Omental fat pad (tissue), 4 donors: ENCODE measurements at places on chromosomes 4 and X.

- DNase-seq = no peak
Measured at GRCh38 chr4:101299899-101300540, 47.3 kb downstream of the PPP3CA start.

DNA sequence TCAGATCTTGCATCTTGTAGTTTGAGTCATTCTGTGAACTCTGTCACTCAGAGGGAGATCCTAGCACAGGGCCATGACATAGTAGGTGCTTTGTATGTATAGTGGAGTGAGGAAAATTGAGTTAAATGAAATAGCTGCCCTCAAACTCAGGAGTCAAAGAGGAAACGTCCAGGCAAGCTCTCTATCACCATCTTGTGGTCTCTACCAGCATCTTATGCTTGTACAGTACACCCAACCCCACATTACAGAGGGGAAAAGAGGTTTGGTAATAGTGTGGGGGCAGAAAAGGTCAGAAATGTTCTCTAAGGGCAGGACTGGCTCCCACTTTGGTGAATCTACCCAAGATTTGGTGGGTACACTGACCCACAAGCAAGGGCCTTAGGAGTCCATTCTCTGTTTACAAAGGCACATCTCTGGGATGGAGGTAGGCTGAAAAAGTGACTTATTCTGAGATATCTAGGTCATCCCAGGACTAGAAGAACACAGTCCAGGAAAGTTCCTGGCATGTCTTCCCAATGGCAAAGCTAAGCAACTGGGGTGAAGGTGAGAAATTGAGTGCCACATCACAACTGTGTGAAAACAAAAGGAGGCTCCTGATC, 131.8 kb downstream of the OR13H1 start:
- DNase-seq = no peak

GRCh38 chr4:55089916-55090315, 35.5 kb downstream of the KDR start:
- no peak for DNase-seq

DNA sequence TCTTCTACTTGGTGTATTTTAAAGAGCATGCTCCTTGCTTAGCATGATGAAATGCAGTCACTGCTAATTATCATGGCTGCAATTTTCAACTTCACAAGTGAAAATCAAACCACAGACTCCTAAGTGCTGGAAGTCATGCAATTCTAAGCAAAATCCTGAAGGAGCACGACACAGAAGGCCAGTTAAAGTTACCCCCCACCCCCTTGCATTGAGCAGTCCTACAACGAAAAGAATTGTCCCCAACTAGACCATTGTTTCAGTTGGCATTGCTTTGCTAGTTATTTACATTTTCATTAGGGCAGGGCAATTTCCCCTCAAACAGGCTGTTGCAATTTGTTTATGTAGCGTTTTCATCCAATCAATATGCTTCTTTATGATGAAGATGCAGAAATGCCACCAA, 321.2 kb downstream of the PCDH7 start:
- no peak for DNase-seq

GRCh38 chr4:40507977-40508376, 121.7 kb downstream of the RBM47 start:
- DNase-seq = no peak

DNA sequence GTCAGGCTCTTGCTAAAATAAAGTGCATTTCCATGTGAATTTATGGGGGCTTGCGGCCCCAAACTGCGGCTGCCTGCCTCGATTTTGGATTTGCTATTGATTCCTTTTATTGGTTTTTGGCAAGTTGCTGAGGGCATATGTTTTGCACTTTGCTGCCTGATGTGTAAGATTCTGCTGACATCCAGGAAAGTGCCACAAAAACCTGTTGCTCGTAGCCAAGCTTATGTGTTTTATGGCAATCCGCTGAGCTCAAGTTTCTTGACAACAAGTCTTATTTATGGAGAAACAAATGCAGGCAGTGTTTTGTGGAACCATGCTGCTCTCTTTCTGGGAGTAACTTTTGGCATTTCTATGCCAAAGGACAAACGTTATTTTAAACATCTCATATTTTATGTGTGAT, 97.3 kb upstream of the DDIT4L start:
- no peak for DNase-seq

- no peak for DNase-seq
Measured at GRCh38 chr4:11483046-11483445, 54.4 kb upstream of the HS3ST1 start.

GRCh38 chr4:82403725-82404124, 26.5 kb downstream of the HNRNPDL start:
- no peak for DNase-seq

- DNase-seq = no peak
Measured at GRCh38 chrX:65697211-65697641, 29.8 kb downstream of the MSN start.

DNA sequence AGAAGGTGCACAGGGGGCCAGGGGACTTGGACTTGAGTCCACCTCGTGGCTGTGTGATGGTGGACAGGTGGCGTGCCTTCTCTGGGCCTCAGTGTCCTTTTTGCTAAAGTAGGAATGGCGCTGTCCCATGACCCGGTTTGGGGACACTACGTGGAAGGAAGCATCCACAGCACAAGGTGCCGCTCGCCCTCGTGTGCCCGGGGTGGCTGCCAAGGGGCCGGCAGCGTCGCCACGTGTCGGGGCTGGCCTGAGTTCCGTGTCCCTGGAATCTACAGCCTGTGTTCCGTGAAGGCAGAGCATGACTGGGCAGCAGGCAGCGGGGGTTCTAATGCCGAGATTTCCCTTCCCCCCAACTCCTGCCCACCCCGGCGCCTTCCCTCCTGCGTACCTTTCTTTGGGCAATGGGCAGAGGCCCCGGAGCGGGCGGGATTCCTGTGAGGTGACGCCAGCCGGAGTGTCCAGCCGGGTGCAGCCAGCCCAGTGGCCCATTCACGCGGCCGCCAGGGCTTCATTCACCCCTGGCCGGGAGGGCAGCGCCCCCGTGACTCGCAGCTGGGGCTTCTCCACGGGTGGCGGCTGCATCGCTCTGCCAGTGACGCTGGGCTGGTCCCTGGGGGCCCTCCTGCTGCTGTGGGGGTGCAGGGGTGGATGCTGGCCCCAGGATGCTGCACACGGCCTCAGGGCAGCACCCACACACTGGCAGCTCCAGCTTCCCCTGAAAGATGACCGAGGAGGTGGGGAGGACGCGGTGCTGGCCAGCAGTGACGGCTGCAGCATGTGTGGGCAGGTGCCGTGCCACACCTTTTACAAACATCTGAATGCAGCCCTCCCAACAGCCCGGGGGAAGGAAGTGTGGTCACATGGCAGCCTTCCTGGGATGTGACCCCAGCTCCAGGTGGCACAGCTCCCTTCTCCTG, 21.2 kb downstream of the DOK7 start:
- DNase-seq = no peak

DNA sequence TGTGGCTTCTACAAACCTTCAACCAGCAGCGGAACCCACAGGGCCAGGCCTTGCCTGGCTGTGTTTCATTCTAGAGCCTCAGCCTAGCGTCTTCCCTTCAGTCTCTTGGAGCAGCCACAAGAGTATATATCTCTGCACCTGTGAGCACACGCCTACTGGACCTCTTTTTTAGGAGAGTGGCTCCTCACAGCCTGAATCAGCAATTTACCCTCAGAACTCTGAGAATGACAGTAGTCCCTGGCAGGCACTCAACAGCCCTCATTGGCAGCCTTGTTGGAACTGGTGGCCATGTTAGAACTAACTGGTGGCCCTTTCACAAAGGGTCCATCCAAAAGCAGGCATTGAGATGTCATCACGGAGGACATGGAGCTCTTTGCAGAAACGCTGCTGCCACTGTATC, 138.9 kb downstream of the BCOR start:
- DNase-seq = no peak

DNA sequence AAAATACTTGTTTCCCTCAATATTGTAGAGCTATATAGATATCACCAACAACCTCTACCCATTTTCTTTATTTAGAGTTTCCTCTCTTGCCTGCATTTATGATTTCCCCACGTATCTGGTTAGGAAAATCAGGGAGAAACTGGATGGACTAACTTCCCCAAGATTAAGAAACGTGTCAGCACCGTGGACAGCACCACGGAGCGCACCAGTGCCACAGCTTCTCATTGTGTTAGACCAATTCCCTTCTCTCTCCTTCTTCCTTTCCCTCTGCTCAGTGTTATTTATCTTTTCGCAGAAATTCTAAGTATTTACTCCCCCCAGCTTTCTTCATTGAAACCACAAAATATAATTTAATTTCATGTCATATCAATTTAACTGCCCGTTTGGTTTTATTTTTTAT, 568.6 kb upstream of the BOD1L1 start:
- no peak for DNase-seq

DNA sequence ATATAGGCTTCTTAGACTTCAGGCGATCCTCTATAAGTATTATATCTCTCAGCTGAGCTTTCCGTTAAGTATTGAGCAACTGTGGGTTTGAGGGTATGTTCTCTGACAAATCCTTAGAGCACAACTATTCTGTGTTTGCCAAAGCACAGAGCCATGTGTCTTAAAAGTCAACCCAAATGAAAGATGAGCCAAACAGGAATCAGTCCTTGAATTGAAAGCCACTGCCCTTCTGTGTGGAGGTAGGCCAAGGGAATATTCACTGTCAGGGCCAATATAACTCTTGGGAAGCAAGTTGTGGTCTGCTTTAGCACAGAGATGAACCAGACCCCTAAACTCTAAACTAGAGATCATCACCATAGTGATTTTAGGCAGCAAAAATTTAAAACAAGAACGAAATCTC, 164.0 kb downstream of the STAG2 start:
- no peak for DNase-seq

- DNase-seq = no peak
Measured at GRCh38 chr4:68591204-68591603, 15.1 kb upstream of the UGT2B17 start.

- no peak for DNase-seq
Measured at GRCh38 chr4:176340871-176341685, 21.3 kb downstream of the SPCS3 start.

DNA sequence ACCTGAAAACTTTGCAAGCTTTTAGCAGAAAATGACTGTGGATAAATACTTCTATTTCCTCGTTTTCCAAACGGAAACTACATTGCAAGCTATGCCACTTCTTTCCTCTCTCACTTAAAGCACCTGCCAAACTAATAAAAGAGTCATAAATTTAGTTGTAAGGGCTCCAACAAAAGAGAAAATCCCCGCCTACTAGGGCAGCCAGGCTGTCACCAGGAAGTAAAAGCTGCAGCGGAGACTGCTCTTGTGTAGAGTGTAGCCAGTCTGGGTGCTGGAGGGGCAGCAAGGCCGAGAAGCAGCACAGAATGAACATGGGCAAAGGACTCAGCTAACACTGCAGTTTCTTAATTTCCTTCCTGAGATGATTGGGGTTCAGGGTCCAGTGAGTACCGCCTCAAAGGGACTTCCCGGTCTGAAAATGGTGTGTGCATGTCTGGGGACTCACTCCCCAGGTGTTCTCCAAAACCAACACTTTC, 89.3 kb upstream of the MAML3 start:
- DNase-seq = no peak
